ENCODE measurements at places on chromosomes 13 and 19.

DNA sequence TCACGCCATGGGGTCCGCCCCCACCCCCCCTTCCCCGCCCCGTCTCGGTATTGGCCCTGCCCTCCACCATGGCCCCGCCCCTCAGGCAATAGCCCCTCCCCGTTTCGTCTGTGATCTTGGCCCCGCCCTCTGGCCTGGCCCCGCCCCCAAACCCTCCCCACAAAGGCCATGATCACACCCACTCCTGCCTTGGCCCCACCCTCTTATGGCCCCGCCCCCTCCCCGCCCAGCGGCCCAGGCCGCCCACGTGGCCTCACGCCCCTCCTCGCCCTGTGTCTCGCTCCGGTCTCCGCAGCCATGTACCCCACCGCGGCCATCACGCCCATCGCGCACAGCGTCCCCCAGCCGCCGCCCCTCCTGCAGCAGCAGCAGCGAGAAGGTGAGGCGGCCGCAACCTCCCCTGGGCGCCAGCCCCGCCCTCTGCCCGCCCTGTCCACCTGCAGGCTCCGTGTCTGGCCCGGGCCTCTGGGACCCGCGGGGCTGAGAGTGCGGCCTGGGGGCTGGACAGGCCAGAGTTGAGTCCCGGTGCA is 61.3 kb downstream of the CELF5 start:
- no peak for DNase-seq

GRCh38 chr19:3964256-3965194 is 6.4 kb downstream of the DAPK3 start:
- DNase-seq: no peak

DNA sequence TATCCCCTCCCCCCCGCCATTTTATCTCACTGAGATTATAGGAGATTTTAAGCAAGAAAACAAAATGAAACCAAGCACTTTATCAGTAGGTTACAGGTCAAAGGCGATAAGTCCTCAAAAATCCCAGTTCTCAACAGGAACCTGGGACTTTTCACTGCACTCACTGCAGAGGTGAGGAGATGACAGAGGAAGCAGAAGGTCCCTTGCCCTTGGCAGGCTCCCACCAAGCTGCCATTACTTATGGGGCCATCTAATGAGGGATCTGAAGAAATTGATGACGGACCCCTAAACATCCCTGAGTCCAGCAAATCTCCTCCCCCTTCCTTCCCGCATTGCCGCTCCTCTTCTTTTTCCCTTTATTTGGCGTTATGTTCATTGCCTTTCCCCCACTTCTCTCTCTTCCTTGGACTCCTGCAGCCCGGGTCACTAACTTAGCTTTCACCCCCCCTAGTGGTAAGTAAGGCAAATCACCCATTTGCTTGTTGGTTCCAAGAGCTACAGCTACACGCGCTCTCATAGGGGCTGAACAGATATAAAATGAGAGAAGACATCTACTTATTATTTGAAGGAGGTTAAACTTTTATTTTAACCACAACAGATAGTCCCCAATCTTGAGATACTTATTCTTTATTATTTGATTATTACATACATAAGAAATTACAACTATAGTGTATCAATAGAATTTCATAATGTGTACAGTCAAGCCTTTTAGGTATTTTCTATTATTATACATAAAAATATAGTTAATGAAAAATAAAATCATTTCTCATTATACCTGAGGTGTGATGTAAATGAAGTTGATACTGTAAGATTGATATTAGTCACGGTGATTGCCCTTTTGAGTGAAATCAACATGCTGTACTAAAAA is 52.0 kb upstream of the ARGLU1 start:
- peak; percentile 20 for DNase-seq

DNA sequence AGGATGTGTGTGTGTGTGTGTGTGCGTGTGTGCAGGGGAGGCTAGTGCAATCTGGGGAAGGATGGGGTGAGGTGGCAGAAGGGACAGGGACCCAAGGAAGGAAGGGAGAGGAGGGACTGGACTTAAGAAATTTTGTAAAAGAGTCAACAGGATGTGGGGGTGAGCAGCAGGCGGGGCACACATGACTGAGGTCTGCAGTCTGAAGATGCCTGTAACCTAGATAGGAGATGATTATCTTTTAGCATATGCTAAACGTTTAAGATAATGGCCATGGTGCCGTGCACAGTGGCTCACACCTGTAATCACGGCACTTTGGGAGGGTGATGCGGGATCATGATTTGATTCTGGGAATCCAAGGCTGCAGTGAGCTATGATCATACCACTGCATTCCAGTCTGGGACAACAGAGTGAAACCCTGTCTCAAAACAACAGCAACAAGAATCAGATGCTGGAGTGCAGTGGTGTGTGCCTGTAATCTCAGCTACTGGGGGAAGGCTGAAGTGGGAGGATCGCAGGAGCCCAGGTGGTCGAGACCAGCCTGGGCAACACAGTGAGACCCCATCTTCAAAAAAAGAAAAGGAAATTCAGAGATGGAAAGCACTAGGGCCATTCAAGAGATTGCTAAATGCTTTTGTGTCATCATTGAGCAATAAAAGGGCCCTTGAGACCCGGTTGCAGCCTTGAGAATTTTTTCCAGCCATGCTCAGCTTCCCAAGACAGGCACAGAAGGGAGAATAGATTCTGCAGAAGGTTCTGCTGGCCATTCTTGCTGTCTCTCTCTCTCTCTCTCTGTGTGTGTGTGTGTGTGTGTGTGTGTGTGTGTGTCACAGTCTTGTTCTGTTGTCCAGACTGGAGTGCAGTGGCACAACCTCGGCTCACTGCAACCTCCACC is 3.8 kb upstream of the ZNF414 start:
- DNase-seq: peak; percentile 41

GRCh38 chr13:33172400-33172799 is 113.2 kb downstream of the STARD13 start:
- DNase-seq: no peak
